ENCODE measurements at places on chromosomes 2 and 18.

DNA sequence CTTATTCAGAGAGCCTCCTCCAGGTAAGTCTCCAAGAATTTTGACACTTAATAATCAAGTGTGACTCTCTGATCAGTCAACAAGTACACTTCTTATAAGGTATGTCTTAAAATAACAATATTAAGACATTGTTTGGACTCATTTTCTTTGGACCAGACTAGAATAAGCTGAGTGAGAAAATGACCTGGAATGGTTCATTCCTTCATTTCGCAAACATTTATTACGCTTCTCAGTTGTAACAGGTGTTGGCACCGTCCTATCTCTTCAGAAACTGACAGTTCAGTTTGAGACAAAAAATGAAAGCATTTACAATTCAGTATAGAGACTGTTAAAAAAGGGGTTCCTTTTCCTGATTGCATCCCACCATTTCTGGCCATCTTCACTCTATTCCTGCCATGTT, 46.6 kb downstream of the TSPYL6 start:
- no peak for DNase-seq

- no peak for DNase-seq
Measured at GRCh38 chr18:2442726-2443275, 128.5 kb downstream of the METTL4 start.

DNA sequence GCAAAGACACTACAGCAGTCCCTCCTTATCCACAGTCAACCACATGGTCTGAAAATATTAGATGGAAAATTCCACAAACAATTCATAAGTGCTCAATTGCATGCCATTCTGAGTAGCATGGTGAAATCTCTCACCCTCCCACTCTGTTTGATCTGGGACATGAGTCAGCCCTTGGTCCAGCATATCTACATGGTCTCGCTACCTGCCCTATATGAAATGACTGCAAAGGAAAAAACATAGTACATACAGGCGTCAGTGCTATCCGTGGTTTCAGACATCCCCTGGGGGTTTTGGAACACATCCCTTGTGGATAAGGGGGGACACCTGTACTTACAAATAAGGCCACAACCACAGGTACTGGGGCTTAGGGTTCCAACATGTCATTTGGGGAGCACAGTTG, 73.7 kb downstream of the CABLES1 start:
- no peak for DNase-seq

GRCh38 chr2:110941226-110941625, 179.5 kb upstream of the BCL2L11 start:
- DNase-seq: no peak

GRCh38 chr18:12656938-12657683, 796 bp downstream of the SPIRE1 start:
- DNase-seq: peak; percentile 68

- DNase-seq: no peak
Measured at GRCh38 chr2:48569433-48569832, 39.5 kb downstream of the STON1 start.

- no peak for DNase-seq
Measured at GRCh38 chr2:13193075-13193474, 476.3 kb downstream of the TRIB2 start.

GRCh38 chr18:67265464-67266245, 250.9 kb downstream of the DSEL start:
- no peak for DNase-seq

GRCh38 chr2:126914811-126915500, 16.3 kb downstream of the TEX51 start:
- DNase-seq: no peak

DNA sequence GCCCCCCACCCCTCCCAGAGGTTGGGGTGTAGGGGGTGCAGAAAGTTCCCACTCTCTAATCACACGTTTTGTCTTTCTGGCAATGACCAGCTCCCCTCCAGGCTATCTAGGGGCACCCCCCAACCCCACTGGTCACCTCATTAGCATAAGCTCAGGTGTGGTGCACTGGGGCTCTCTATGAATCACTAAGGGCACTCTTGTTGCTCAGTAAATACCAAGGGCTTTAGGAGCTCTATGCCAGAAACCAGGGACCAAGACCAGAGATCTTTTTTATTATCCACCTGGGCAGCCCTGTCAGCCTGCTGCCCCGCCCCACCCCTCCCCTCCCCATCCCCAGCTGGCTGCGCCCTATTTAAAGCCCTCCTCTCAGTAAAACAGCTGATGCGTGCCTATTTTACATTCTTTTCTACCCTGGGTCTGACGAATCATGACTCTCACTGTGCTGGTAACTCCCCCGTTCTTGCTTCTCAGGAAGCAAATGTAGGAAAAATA, 24.3 kb downstream of the NCK2 start:
- peak; percentile 47 for DNase-seq

- DNase-seq: no peak
Measured at GRCh38 chr2:119338826-119339561, 27.6 kb downstream of the C2orf76 start.

- DNase-seq: no peak
Measured at GRCh38 chr2:214139630-214140284, 271.1 kb upstream of the VWC2L start.

GRCh38 chr2:230127195-230127594, 58.5 kb upstream of the SLC16A14 start:
- DNase-seq: no peak

DNA sequence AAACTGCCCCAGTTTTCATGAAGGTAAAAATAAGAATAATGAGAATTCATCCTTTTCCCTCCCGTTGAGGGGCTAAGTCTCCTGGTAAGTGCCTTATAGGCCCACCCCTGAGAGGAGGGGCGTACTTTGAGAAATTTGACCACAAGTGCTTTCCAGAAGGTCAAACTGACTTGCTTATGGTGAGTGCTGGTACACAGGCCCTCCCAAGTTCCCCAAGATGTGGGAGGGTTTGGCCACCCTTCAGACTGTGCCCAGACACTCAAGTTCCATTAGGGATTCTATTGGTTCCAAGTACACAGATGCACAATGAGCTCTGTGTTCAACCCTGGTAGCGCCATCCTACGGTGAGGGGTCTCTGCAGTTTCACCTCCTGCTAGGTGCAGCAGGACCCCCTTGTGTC, 205.1 kb downstream of the CTIF start:
- no peak for DNase-seq

GRCh38 chr2:181466661-181467576, 9.7 kb downstream of the ITGA4 start:
- peak; percentile 77 for DNase-seq

DNA sequence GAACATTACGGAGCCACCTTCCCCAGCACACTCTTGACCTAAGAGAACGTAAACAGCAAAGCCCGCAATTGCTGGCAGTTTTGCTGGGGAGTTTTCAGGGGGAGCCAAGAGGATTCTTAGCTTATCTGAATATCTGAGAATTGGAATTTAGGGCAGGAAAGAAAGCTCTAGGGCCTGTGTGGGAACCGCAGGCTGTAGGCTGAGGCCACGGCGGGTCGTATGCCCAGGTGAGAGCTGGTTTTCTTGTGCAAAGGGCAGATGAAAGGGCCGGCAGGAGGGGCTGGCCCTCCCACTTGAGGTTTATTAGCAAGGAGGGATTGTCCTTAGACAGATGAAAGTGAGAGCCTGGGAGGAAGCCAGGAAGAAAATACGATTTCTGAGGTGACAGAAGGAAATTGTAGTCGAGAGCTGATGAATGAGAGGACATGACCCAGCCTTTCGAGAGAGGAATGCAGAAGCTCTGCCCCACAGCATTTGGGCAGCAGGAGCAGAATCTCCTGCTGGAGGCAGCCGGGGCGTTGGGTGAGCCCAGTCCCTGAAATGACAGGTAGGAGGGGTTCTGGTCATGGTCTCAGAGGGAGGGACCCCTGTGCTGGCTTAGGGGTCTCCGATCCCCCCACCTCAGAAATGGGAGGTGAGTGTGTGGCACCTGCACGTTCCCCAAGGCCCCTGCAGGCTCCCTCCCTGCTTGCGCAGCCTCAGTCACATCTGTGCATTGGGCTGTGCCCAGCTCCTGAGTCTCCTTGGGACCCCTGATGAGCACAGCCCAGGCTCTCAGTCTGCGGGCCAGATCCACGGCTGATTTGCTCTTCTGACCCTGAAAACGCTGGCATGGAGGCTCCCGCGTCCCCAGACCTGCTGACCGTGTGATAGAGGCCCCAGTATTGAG, 61.1 kb downstream of the CABLES1 start:
- DNase-seq: no peak

- no peak for DNase-seq
Measured at GRCh38 chr2:74945788-74946331, 12.6 kb upstream of the POLE4 start.

- DNase-seq: peak; percentile 6
Measured at GRCh38 chr18:75581336-75582131, 154.0 kb upstream of the SMIM21 start.

DNA sequence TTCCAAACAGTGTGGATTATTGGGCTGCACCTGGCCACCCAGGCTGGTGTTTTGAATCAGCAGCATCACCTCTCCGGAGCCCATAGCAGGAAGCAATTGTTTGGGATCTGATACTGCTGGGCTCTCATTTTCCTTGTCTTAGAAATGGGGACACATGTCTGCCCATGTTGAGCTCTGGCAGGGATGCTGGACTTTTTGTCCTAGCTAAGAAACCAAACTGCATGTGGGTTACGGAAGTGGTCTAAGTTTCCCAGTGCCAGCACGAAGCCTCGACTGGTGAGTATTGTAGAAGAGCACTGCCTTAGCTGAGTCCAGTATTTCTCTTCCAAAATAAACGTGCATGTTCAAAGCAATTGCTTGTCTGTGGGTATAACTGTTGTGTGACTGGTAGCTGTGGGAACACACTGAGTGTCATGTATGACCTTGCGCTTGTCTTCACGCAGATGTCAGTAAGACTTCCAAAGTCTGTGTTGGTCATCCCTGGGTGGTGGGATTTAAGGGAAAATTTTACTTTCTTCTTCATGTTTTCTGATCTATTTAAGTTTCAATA, 43.6 kb downstream of the SH3RF3 start:
- DNase-seq: no peak

DNA sequence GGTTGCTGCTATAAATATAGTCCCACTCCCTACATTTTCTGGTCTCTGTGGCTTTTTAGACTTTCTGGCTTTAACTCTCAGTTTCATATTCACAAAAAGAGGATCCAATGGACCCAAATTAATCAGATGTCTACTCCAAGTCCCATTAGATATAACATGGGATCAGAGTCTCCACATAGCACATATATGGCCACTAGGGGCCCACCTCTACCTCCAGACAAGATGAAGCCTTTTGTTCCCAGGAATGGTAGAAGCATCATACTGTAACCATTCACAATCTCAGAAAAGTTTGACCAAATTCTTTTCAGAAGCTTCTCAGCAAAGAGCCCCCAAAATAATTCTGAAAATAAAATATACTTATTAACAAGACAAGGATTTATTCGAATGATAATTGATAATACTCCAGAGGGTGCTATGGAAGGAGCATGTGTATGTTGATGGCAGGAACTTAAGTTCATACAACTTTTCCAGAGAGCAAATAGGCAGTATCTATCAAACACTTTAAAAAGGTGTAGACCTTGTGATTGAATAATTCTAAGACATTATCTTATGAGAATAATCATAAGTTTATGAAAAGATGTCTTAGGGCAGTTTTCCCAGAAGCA, 382.3 kb upstream of the CRIM1 start:
- DNase-seq: peak; percentile 65

GRCh38 chr2:219569041-219569440, 2.3 kb downstream of the OBSL1 start:
- DNase-seq: no peak

DNA sequence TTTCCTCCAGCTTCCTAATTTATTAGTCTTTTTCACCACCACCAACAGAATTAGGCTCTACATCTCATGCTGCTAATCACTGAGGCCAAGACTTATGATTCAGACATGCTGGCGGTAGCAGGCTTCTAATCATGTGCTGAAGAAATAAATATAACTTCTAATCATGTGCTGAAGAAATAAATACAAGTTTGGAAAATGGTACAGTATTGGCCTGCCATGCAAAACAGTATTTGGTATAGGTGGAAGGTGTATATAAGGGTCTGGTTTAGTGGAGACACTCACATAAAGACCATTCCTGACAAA, 240.7 kb downstream of the TGIF1 start:
- no peak for DNase-seq
